ENCODE measurements at places on chromosomes 5 and 9.

- no peak for DNase-seq
Observed at GRCh38 chr9:108367188-108367587, 488.6 kb downstream of the ACTL7B start.

DNA sequence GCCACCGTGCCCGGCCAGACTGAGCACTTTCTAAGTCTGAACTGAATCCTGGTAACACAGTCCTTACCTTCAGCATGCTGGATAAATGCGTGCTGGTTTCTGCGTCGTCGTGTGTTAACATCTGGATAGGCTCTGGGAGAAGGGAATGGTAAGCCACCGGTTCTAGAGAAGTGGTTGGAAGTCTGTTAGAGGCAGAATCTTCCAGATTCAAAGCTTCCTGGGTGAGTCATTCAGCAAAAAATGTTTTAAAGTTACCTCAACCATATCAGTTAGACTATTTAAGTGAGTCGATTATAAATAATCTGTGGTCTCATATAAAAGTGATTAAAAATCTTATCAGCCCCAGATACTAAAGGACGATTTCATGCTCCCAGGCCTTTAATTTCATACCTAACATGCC lies 256.5 kb upstream of the NFIL3 start:
- DNase-seq = no peak

DNA sequence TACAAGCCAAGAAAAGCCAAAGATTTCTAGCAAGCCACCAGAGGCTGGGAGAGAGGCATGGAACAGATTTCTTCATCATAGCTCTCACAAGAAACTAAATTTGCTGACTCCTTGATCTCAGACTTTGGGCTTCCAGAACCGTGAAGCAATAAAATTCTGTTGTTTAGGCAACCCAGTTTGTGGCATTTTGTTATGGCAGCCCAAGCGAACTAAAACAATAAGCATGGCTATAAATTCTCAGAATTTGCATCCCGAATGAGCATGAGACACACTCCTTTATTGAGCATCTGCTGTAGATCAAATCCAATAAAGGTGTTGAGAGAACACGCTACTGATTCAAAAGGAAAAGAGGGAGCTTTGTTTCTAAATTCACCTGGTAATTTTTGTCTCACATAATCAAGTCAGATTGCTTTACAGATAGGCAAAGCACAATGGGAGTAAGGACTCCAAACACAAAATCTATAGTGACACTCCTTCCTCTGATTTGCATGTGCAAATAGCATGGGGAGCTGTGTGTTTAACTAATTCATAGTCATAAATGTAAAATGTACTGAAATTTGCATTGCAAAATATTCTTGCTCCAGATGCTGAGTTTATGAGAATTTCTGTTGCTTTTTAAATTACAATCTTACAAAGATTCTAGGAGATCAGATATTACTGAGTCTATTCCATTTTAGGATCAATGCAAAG lies 308.7 kb downstream of the MED10 start:
- DNase-seq = no peak

GRCh38 chr9:34486572-34486971 lies 28.0 kb downstream of the DNAI1 start:
- DNase-seq = no peak

DNA sequence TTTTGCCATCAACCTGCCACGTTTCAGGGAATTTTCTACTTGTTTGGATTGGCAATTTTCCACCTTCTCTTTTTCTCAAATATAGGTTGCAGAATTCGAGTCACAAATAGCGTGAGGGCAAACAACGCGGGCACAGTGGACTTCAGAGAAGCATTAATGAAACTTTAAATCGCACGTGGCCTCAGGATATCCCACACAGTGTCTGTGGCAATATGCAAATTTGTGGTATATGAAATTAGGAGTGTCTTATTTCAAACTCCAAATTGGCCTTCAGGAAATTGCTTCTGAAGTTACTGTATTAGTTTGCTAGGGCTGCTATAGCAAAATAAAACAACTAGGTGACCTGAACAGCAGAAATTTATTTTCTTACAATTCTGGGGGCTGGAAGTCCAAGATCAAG lies 91.2 kb downstream of the MTRR start:
- no peak for DNase-seq

GRCh38 chr5:5014586-5015235 lies 125.4 kb upstream of the ADAMTS16 start:
- DNase-seq = no peak

GRCh38 chr9:137586854-137587253 lies 3.5 kb downstream of the ZMYND19 start:
- no peak for DNase-seq

GRCh38 chr5:1151316-1151715 lies 39.5 kb upstream of the SLC12A7 start:
- DNase-seq = no peak

- no peak for DNase-seq
Observed at GRCh38 chr9:26913138-26913668, 20.6 kb upstream of the CAAP1 start.

DNA sequence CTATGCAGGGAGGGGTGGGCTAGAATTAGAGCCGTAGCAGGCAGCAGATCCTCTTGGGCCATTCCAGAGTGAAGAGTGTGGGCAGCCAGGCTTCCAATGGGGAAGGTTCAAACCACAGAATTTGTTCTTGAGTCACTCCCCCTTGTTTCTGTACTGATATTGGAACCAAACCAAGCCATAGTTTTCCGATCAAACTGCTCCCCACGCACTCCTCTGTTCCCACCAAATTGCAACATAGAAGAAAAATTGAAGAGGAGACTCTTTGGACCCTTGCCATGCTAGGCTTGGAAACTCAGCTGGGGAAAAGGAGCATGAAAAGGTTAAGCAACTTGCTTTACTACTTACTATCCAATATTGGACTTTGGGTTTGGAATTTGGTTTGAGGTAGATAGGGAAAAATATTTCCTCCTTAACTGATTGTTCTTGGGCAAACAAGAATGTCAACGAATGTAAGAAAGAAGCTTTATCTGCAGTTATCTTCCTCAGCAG lies 165.8 kb upstream of the NR3C1 start:
- no peak for DNase-seq

DNA sequence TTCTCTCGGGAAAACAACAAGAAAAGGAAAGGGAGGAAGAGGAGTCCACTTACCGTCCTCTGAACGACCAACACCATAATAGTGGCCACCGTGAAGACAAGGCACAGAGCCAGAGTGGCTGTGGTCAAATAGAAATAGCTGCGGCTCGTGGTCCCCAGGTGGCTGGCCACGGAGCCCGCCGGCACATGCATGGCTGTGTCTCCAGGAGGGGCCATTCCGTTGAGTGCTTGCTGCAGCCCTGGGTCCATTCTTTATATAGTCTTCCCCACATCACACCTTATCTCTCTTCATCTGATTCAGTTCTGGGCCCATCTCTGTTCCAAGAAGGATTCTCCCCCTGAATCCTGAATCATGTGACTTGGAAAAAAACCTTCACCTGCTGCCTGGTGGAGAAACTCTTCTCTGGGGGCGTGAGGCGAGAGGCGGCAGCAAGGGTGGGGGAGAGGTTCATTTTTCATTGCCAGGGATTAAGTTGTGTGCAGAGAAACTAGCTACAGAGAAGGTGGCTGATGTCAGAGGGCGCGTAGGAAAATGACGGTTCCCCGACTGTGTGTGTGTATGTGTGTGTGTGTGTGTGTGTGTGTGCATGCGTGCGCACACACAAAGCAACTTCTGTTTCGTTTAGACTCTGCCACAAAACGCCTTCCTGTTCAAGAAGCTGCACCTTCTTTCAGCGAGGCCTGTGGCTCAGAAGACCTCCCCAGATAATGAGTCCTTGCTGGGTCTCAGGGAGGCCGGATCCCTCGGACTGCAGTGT lies at the start of gene TNFSF8:
TSS of gene TNFSF8 (minus strand) at position 536 of the 757 bp plus-strand sequence. CDS start at position 248, 288 bp downstream.
- peak; percentile 45 for DNase-seq

- DNase-seq = no peak
Observed at GRCh38 chr9:104835161-104835560, 71.2 kb downstream of the NIPSNAP3B start.

Measured in activated CD4-positive, alpha-beta T cell treated with anti-CD3 and anti-CD28 coated beads, Interleukin-2, amount 50 U/mL, for 24 hours (primary cell).